ENCODE measurements at places on chromosomes 7 and 10. TPM values are rescaled to one million over a fixed set of nuclear protein-coding genes. Genes with fewer than 3 reads are reported as not detected.

Gene OLAH
- total RNA-seq = not detected

DNA sequence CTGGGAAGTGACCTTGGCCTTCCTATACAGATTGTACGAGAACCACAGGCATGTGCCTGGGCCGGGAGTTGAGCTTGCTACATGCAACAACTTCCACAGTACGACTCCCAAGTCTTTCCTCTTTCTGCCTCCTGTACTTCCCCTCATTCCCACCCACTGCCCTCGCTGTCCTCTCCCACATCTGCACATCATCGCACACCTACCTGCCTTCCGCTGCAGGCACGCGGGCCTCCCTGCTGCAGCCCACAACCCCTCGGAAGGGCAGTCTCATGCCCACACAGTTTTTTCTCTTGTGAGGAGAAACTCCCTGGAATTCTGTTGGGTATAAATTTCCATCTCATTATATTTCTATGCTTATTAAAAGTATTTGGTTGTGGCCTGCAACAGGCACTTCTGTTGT, 117.2 kb downstream of the ACTR3B start:
- no peak overlapping the region for H3K27ac ChIP-seq
- no peak overlapping the region for H3K4me3 ChIP-seq
- H3K27me3 ChIP-seq = no peaks in the 10 kb centered on the region
- no peaks in the 10 kb centered on the region for H3K4me1 ChIP-seq
- DNase-seq = no peak
- no peaks in the 10 kb centered on the region for H3K36me3 ChIP-seq

- H3K27me3 ChIP-seq = no peaks in the 10 kb centered on the region
- DNase-seq = no peak
- H3K36me3 ChIP-seq = no peaks in the 10 kb centered on the region
- H3K27ac ChIP-seq = no peak overlapping the region
These were observed 182.3 kb upstream of the C7orf33 start for GRCh38 chr7:148408307-148408706.

GRCh38 chr7:136009488-136010079, 32.4 kb upstream of the MTPN start:
- H3K4me3 ChIP-seq = no peak overlapping the region
- H3K27me3 ChIP-seq = no peaks in the 10 kb centered on the region
- no peaks in the 10 kb centered on the region for H3K36me3 ChIP-seq
- DNase-seq = no peak
- no peaks in the 10 kb centered on the region for H3K4me1 ChIP-seq

Gene HOXA6
- total RNA-seq = 19.1 TPM

GRCh38 chr10:28903063-28903462, 225.7 kb downstream of the BAMBI start:
- H3K36me3 ChIP-seq = no peaks in the 10 kb centered on the region
- DNase-seq = no peak
- no peak overlapping the region for H3K27ac ChIP-seq
- H3K4me1 ChIP-seq = no peaks in the 10 kb centered on the region
- no peaks in the 10 kb centered on the region for H3K27me3 ChIP-seq

Gene HYAL4
- not detected for total RNA-seq

Gene SLC39A12
- total RNA-seq = not detected

Gene PPP1R9A
- 39.6 TPM for total RNA-seq

DNA sequence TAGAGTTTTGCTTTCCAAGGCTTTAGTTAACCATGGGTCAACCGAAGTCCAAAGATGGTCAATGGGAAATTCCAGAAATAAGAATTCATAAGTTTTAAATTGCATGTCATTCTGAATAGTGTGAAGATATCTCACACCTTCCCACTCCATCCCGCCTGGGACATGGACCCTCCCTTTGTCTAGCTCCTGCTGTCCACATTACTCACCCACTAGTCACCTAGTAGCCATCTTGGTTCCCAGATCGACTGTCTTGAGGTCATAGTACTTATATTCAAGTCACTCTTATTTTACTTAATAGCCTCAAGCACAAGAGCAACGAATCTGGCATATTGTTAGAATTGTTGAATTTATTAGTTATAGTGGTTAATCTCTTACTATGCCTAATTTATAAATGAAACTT, 366.6 kb downstream of the PRPF18 start:
- no peaks in the 10 kb centered on the region for H3K36me3 ChIP-seq
- DNase-seq = no peak
- H3K27me3 ChIP-seq = no peaks in the 10 kb centered on the region
- H3K4me3 ChIP-seq = no peak overlapping the region
- no peaks in the 10 kb centered on the region for H3K4me1 ChIP-seq

Gene KAZALD1
- total RNA-seq = 34.6 TPM

DNA sequence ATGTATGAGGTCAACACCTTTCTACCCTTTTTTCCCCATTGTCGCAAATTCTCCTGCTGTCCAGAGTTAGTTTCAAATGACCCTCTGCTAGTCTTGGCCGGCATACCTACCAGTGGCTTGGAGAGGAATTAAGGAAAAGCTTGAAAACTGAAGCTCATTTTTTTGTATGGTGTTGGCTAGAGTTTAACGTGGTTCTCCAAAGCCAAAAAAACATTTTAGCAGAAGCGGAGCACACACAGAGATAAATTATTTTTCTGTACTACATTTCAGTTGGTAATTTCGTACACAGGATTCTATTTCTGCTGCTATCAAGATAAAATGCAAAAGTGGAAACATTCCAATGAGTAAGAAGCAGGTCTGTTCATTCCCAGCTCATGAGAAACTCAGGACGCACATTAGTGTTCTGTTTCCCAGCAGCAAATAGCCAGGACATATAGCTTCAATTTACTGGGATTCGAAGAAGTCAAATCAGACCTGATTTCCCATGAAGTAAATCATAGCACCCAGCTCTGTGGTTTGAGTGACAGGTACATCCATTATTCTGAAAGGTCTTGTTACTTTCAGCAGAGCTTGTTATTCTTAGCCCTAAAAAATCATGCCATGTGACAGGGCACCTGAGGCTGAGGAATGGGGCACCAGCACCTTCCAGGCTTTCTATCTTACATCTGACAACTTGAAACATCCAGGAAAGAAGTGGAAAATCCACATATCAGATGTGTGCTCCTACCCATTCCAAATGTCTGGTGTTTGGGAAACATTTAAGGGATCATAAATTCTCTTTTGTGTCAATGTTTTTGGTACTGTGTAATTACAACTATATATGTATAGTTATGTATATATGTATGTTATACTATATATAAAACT, 215.9 kb upstream of the C7orf33 start:
- H3K4me3 ChIP-seq = no peak overlapping the region
- no peak for DNase-seq
- H3K36me3 ChIP-seq = no peaks in the 10 kb centered on the region
- no peak overlapping the region for H3K27ac ChIP-seq
- no peaks in the 10 kb centered on the region for H3K4me1 ChIP-seq

- H3K4me1 ChIP-seq = no peaks in the 10 kb centered on the region
- no peaks in the 10 kb centered on the region for H3K36me3 ChIP-seq
These were observed 385.2 kb downstream of the TNS3 start for GRCh38 chr7:47196737-47197136.

GRCh38 chr7:2040201-2040892, 192.4 kb downstream of the MAD1L1 start:
- H3K27ac ChIP-seq = no peak overlapping the region
- H3K27me3 ChIP-seq = no peaks in the 10 kb centered on the region
- H3K36me3 ChIP-seq = no peaks in the 10 kb centered on the region
- no peak for DNase-seq
- H3K4me1 ChIP-seq = no peaks in the 10 kb centered on the region
- H3K4me3 ChIP-seq = no peak overlapping the region

- no peak overlapping the region for H3K4me3 ChIP-seq
- DNase-seq = no peak
- no peak overlapping the region for H3K27ac ChIP-seq
- no peaks in the 10 kb centered on the region for H3K36me3 ChIP-seq
- H3K27me3 ChIP-seq = no peaks in the 10 kb centered on the region
- H3K4me1 ChIP-seq = no peaks in the 10 kb centered on the region
These were observed 83.9 kb downstream of the OSBPL3 start for GRCh38 chr7:24896031-24896501.

- DNase-seq = no peak
- no peaks in the 10 kb centered on the region for H3K36me3 ChIP-seq
- no peak overlapping the region for H3K27ac ChIP-seq
These were observed 17.9 kb downstream of the SCRN1 start for GRCh38 chr7:29971566-29972314.

DNA sequence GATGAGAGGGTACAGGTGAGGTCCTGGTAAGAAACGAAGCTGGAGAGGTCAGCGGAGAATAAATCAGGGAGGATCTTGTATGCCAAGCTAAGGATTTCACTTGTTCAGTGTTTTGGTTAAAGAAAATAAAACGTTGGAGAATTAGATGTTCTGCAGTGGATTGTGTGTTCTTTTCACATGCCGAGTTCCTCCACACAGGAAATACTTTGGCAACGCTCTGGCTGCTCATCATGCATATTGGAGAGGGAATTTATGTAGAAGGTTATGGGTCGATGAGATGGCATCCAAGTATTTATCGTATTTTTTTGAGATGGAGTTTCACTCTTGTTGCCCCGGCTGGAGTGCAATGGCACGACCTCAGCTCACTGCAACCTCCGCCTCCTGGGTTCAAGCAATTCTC, 11.0 kb downstream of the RPS24 start:
- H3K4me3 ChIP-seq = no peak overlapping the region
- DNase-seq = no peak
- H3K36me3 ChIP-seq = no peaks in the 10 kb centered on the region
- H3K4me1 ChIP-seq = no peaks in the 10 kb centered on the region
- no peak overlapping the region for H3K27ac ChIP-seq
- no peaks in the 10 kb centered on the region for H3K27me3 ChIP-seq

DNA sequence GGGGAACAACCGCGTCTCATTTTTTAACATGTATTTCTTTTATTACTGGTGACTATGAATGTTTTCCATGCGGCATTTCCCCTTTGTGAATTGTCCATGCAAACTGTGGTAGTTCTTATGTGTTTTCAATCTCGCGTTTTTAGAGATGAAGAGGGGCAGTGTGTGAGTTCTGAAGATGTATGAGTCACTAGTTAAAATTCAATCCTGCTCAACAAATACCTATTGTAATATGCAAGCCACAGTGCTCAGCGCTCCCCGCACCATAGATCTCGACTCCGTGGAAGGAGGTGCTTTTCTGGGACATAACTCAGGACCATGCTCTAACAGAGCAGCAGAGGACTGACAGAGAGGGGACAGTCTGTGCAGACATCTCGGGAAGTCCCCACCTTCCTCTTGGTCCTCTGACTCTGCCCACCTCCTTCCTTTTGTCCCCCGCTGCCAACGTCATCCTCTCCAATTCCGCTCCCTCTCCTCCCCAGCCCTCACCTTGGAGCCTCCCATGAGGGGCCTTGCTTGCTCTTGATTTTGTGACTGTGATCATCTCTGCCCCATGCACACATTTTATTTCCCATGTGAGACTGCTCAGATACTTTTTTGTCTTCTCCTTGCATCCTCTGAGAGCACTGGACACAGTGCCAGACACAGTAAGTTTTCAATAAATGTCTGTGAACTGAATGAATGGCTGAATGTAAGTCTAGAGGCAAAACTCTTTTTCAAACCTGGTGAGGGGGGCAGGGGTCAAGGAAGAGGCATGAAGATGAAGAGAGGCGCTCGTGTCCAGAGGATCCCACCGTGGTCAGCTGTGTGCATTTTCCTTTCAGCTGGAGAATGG, 42.7 kb upstream of the PLEKHA1 start:
- no peak overlapping the region for H3K4me3 ChIP-seq
- no peaks in the 10 kb centered on the region for H3K27me3 ChIP-seq
- H3K27ac ChIP-seq = no peak overlapping the region
- DNase-seq = no peak

Gene LRRC17
- total RNA-seq = 0.29 TPM

GRCh38 chr10:120929166-120929565, 78.0 kb downstream of the WDR11 start:
- H3K36me3 ChIP-seq = no peaks in the 10 kb centered on the region
- no peaks in the 10 kb centered on the region for H3K4me1 ChIP-seq
- H3K27ac ChIP-seq = no peak overlapping the region
- H3K27me3 ChIP-seq = no peaks in the 10 kb centered on the region
- no peak for DNase-seq
- no peak overlapping the region for H3K4me3 ChIP-seq

DNA sequence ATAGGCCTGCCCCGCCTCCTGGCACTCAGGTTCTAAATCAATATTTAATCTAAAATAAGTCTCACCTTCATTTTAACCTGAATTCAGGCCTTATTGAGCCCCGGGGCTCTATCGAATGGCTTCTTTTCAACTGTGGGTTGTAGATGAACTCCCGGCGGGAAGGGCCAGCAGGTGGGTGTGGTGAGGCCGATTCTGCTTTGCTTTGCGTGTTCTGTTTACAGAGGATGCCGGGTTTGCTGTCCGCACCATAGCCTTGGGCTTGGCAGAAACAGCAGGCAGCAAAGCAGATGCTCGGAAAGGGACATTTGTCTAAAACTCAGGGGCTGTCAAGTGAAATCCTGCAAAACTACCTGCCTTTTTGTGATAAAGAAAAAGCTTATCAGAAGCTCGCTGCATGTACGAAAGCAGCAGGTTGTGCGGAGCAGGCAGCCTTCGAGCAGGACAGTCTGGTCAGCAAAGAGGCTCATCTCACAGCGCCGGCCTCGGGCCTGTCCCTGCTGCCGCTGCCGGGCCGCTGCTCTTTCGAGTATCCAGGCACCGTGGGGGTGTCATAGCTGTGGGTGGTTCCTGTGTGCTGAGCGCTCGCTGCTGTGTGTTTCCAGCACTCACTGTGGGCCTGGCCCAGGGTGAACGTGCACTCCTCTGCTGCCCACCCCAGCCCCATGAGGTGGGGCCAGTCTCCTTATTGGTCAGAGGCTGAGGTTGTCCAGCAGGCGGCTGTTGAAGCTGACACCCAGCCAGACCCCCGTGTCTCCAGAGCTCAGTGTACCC, 434.8 kb upstream of the FOXK1 start:
- no peaks in the 10 kb centered on the region for H3K27me3 ChIP-seq
- H3K4me1 ChIP-seq = no peaks in the 10 kb centered on the region
- no peak for DNase-seq
- no peaks in the 10 kb centered on the region for H3K36me3 ChIP-seq

DNA sequence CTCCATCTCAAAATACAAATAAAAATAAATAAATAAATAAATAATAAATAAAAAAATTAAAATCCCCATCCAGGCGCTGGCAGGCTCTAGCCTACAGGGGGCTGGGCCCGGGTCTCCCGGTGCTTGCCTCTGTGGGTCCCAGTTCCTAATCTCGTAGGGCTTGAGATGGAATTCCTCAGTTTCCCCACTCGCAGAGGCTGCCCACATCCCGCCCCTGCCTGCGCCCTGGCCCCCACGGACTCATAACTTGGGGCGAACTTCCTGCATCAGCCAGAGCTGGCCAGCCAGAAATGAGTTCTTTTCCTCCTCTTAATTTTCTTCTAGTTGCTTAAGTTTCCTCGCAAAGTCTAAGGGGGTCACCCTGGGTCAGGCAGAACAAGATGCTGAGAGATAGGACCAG, 22.0 kb upstream of the SRRM3 start:
- H3K27ac ChIP-seq = no peak overlapping the region
- no peaks in the 10 kb centered on the region for H3K36me3 ChIP-seq
- no peaks in the 10 kb centered on the region for H3K27me3 ChIP-seq
- no peaks in the 10 kb centered on the region for H3K4me1 ChIP-seq

GRCh38 chr10:88886557-88886956, 6.5 kb downstream of the STAMBPL1 start:
- H3K36me3 ChIP-seq = no peaks in the 10 kb centered on the region
- H3K4me3 ChIP-seq = no peak overlapping the region
- H3K27me3 ChIP-seq = no peaks in the 10 kb centered on the region
- H3K27ac ChIP-seq = no peak overlapping the region
- no peak for DNase-seq
- no peaks in the 10 kb centered on the region for H3K4me1 ChIP-seq

GRCh38 chr10:126667568-126667967, 2.9 kb downstream of the C10orf90 start:
- DNase-seq = no peak
- no peak overlapping the region for H3K27ac ChIP-seq
- no peaks in the 10 kb centered on the region for H3K27me3 ChIP-seq
- no peak overlapping the region for H3K4me3 ChIP-seq

GRCh38 chr7:151024435-151025056, at the start of gene ATG9B:
Gene ATG9B (minus strand): TSS chr7:151024494. CDS start chr7:151024423, 71 bp downstream.
- no peak within 1 kb of the TSS for H3K27ac ChIP-seq
- no peaks in the 10 kb centered on the region for H3K27me3 ChIP-seq
- no peak within 1 kb of the TSS for H3K4me3 ChIP-seq
- no peaks in the 10 kb centered on the region for H3K4me1 ChIP-seq
- no peaks in the 10 kb centered on the region for H3K36me3 ChIP-seq

Measured in uterus (tissue), 4 donors.